Renal cortex interstitium (tissue), 15 donors: ENCODE measurements at places on chromosomes 13 and 19. TPM values are rescaled to one million over a fixed set of nuclear protein-coding genes. Genes with fewer than 3 reads are reported as not detected.

- DNase-seq: no peak
Measured at GRCh38 chr19:6324757-6325156, 8.7 kb downstream of the ACER1 start.

DNA sequence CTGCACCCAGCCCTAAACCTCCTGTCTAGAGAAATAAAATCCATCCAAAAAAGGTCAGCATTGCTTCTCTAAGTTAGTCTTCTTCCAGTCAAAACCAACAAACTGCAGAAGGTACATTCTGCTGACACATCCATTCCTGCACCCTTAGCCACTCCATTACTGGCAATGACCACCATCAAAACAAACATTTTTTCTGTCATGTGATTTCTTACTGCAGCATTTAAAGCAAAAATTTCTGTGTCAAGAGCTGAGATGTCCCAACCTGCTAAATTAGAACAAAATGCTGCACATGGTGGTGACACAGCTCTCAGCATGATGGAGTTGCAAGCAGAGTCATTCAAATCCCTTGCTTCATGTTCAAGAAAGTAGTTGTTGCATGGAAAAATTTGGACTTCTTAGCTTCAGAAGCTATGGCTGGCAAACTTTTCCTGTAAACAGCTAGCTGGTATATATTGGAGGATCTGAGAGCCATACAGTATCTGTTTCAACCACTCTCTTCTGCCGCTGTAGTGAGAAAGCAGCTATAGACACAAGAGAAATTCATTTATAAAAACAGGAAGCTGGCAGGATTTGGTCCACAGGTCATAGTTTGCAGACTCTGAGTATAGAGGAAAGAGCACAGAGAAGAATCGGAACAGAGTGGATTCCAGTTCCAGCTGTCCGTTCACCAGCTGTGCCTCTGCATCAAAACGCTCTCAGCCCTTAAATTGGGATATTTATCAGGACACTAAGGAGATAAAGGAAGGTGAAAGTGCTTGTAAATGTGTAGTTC is 17.4 kb downstream of the RUBCNL start:
- DNase-seq: no peak

- no peak for DNase-seq
Measured at GRCh38 chr13:37602733-37603381, 4.3 kb upstream of the POSTN start.

GRCh38 chr13:96426167-96426566 is 336.3 kb downstream of the HS6ST3 start:
- DNase-seq: no peak

The PROSER3 gene
- polyA plus RNA-seq: 14.5 TPM

The PRRG2 gene
- 5.9 TPM for polyA plus RNA-seq

The TSHZ3 gene
- 11.8 TPM for polyA plus RNA-seq

DNA sequence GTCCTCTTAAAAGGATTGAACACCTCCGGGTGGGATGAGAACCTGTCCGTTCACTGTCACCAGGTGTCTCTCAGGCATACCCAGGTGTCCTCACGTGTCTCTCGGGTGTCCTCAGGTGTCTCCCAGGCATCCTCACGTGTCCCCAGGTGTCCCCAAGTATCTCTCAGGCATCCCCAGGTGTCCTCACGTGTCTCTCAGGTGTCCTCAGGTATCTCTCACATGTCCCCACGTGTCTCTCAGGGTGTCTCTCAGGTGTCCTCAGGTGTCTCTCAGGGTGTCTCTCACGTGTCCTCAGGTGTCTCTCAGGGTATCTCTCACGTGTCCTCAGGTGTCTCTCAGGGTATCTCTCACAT is 33.8 kb downstream of the ATP4B start:
- no peak for DNase-seq

DNA sequence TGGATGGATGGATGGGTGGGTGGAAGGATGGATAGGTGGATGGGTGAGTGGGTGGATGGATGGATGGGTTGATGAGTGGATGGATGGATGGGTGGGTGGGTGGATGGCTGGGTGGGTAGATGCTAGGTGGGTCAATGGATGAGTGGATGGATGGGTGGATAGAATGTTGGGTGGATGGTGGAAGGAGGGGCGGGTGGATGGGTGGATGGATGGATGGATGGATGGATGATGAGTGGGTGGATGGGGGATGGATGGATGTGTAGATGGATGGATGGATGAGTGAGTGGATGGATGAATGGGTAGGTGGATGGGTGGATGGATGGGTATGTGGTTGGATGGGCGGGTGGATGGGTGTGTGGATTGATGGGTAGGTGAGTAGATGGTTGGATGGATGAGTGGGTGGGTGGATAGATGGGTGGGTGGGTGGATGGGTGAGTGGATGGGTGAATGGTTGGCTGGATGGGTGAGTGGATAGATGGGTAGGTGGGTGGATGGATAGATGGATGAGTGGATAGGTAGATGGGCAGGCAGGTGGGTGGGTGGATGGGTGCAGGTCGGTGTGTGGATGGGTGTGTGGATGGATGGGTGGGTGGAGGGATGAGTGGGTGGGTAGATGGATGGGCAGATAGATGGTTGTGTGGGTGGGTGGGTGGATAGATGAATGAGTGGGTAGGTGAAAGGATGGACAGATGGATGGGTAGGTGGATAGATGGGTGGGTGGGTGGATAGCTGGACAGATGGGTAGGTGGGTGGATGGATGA is 4.4 kb upstream of the SHC2 start:
- DNase-seq: no peak

- DNase-seq: no peak
Measured at GRCh38 chr19:18282788-18283141, 1.3 kb upstream of the JUND start.

DNA sequence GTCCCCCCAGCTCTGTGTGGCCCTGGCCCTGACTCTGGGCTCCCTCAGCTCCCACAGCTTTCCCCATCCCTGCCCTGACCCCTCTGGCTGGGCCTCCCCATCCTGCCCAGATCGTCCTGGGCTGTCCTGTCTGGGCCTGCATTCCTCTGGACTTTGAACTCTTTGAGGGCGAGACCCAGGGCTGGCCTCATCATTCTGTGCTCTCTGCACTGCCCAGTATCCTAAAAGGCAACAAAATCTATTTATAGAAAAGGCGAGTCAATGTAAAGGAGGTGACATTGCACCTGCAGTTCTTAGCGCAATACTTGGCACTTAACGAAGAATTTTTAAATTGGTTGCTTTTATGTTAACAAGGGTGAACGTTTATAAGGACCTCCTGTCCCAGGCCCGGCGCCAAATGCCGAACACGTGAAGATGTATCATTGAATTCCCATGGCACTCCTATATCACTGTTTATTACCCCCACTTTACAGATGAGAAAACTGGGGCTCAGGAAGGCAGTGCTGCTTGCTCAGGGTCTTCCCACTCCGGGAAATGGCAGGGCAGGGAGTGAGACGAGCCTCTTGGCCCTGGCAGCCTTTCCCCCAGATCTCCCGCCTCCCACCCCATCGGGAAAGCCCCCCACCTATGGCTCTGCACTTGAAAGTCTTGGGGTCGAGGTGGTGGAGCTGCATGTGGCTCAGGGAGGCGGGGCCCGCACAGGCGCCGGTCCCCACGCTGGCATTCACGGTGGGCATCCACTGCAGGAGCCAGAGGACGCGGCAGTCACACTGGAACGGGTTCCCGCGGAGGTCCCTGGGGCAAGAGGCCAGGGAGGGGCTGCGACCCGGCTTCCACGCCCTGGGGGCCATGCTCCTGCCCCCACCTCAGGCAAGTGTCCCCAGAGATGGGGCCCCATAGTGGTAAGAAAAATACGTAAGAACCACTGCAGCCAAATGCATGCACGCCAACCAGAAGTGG is 3.8 kb downstream of the LGI4 start:
- no peak for DNase-seq

DNA sequence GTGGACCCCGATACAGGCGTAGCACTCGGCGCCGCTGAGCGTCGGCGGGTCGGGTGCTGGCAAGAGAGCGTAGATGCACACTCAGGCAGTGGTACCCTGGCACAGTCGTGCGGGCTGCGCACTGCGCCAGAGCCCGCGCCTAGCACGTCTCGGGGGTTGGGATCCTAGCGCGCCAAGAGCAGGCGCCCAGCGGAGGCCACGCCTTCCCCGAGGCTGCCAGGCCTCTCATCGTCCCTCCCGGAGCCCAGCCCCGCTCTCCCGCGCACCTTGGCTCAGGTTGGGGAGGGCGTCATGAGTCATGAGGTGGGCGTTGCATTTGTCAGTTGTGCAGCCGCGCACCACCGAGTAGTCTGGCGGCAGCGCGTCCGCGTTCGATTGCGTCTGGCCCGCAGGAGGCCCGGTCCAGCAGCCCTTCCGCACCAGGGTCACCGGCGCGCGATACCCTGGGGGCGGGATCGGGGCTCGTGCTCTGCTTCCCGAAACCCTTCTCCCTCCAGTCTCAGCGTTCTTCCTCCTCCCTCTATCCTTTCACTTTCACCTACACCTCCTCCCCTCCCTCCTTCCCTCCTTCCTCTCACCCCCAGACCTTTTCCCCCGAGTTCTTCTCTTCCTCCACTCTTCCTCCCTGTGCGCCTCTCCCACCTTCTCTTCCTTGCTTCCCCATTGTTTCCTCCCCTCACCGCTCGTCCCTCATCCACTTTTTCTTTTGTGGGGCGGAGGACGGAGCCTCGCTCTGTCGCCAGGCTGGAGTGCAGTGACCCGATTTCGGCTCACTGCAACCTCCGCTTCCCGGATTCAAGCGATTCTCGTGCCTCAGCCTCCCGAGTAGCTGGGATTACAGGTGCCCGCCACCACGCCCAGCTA is 3.5 kb downstream of the LYPD5 start:
- no peak for DNase-seq

DNA sequence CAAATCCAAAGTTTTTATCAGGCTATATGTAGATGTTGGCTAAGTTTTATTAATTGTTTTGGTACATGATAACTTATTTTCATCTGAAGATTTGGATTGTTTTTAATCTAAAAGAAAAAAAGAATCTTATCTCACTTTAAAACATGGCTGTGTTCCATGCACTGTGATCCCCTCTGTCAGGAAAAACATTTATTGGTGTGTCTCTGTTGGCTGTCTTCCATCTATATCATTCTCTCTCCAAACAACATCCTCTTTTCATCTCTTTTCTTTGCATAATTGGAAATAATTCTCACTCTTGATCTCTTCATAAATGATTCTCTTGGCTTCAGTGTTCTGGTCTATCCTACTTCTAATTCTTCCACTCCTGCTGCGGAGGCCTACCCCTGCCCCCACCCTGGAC is 4.2 kb downstream of the NALCN start:
- DNase-seq: no peak

- no peak for DNase-seq
Measured at GRCh38 chr13:38641164-38641948, 45.5 kb upstream of the FREM2 start.

DNA sequence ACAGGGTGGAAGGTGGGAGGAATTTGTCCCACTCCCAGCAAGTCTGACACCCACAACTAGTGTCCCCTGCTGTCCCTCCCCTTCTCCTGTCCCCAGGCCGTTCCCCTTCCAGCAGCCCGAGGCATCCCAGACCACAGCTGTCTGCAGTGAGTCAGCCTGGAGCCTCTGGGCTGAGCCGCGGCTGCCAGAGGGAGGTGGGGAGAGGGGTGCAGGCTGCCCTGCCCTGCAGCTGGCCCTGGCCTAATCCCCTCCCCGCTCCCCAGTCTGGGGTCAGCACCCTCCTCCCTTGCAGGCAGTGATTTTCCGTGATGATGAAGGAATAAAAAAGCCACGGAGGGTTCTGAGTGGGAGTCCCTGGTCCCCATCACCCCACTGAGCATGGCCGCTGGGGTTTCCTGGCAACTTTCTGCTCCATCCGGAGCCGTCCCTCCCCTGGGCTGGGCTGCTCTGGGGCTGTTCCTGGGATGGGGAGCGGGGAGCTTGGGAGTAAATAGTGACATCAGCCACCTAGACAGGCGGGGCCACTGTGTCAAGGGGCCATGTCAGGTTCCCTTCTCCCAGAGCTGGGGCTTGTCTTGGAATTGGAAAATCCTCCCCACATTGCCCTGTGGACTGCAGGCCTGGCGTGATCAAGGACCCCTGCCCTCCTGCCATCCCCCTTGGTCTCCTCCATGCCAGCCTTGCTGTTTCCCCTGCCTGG is 16.8 kb downstream of the SPC24 start:
- DNase-seq: no peak

The MEDAG gene
- 0.85 TPM for polyA plus RNA-seq

- DNase-seq: no peak
Measured at GRCh38 chr13:28636069-28636468, 22.9 kb upstream of the POMP start.

The RYR1 gene
- polyA plus RNA-seq: 4.4 TPM

DNA sequence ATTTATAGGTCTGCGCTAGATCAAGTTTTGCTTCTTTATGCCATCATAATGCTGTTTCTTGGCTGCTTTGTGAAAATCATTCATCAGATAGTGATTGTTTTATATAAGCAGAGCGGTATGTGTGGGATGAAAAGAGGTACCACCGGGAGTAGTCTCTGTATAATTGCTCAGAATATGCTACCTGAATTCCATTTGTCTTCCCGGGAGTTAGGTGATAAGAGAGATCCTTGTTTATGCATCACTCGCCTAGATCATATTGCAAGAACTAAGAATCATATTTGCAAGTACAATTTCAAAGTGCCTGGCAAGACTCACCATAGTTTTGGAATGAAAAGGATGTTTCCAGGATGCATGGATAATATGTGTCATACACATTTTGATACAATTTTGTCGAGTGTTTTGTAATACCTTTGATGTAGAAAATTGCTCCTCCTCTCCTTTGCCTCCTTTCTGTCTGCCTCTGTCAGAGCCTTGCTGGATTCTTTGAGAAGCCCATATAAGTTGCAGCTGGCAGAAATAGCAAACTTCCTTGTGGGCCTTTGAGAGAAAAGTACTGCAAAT is 1306.0 kb upstream of the SLC10A2 start:
- no peak for DNase-seq

GRCh38 chr19:34806976-34807860 is 34.2 kb upstream of the ZNF599 start:
- no peak for DNase-seq

The PRSS57 gene
- 0.19 TPM for polyA plus RNA-seq

- DNase-seq: no peak
Measured at GRCh38 chr19:19446655-19447437, 41.4 kb downstream of the GATAD2A start.

The TBXA2R gene
- polyA plus RNA-seq: 3.5 TPM
